Fibroblast of lung (primary cell): ENCODE measurements at places on chromosomes 16 and 17.

- no peak for DNase-seq
These were observed 50.7 kb upstream of the RPL38 start for GRCh38 chr17:74152591-74153455.

DNA sequence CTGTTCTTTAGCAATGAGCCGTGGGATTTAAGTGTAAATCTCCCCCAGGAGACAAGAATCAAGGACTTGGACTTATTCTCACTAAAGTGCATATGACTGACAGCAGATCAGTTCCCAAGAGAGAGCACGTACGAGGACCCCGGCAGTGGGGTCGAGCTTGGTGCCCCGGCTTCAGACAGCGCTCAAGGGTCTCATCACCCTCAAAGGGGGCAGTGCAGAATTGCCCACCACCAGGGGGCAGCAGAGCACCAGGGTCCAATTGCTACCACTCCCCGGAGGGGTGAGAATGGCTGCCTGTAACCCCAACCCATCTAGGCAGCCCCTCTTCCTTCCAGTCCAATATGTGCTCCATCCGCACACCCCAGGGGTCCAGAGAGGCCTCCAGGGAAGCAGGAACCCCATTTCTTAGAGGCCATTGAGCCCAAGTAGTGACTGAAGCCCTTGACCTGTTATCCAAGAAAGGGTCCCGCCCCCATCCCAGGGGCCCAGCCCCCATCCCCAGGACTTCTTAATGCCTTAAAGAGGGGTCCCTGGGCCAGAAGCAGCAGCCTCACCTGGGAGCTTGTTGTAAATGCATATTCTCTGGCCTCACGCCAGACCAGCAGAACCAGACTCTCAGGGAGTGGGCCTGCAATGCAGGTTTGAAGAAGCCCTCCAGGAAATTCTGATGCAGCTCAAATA is 86.1 kb downstream of the ZDHHC7 start:
- DNase-seq: no peak

DNA sequence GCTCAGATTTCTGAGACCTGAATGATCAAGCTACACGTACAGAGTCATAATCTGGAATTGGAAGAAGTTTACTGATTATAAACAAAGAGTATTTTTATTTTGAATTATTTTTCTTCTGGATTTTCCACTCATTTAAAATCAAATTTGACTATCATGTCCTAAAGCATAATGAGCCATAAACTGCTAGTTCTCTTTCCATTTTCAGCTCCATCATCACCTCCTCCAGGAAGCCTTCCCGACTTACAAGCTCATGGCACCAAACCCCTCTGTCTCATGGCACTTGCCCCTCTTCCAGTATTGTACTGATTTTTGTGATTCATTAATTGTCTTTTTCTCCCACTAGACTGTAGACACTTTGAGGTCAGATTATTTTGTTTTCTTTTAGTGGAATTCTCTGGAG is 35.9 kb downstream of the IRX6 start:
- DNase-seq: no peak

GRCh38 chr17:30720013-30720471 is 104.5 kb downstream of the CRLF3 start:
- DNase-seq: no peak

DNA sequence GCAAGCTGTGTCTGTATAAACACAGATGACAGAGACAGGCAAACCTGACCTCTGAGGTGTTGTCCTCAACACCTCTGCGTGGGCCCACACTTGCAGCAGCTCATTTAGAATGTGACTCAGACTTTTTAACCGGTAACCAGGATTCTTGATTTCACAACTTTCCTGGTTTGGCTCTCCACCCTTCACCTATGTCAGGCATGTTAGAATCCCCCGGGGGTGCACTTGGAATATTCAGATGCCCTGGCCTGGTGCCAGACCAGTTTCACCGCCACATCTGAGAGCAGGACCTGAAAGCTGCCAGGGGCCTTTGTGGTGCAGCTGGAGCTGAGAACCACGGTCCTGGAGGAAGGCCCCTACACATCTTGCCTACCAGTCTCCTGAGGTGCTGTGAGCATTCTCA is 4.8 kb downstream of the DHODH start:
- peak; percentile 52 for DNase-seq

GRCh38 chr16:2967211-2967631 is 1.9 kb upstream of the PAQR4 start:
- DNase-seq: no peak

- no peak for DNase-seq
These were observed 183.3 kb downstream of the MSI2 start for GRCh38 chr17:57439651-57440050.

DNA sequence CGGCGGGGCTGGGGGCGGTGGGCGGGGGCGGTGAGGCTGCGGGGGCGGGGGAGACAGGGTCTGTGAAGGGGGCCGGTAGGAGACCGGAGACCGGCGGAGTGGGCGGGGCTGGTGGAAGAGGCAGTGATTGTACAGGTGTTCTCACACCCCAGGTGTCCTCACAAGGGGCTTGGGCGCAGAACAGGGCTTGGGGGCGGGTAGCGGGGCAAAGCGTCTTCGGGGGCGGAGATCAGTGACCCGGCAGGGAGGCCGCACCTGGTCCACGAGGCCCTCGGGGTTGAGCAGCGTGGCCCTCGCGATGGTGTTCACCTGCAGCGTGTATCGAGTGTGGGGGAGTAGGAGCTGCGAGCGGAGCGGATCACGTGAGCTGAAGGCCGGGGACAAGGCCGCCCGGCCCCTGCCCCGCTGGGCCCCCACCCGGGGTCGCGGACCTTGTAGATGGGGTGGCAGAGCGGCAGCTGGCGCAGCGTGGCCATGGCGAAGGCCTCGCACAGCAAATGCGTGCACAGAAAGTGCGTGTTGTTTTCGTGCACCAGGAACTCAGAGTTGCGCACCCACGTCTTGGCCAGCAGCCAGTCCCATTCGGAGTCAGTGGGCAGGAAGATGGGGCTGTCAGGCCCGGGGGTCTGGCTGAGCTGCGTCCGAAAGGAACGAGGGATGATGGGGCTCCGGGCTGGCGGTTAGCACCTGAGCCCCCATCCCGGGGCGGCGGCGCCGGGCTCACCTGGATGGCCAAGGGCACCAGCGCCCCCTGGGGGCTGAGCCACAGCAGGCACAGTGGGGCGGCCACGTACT is 8.5 kb downstream of the ALOXE3 start:
- peak; percentile 14 for DNase-seq

DNA sequence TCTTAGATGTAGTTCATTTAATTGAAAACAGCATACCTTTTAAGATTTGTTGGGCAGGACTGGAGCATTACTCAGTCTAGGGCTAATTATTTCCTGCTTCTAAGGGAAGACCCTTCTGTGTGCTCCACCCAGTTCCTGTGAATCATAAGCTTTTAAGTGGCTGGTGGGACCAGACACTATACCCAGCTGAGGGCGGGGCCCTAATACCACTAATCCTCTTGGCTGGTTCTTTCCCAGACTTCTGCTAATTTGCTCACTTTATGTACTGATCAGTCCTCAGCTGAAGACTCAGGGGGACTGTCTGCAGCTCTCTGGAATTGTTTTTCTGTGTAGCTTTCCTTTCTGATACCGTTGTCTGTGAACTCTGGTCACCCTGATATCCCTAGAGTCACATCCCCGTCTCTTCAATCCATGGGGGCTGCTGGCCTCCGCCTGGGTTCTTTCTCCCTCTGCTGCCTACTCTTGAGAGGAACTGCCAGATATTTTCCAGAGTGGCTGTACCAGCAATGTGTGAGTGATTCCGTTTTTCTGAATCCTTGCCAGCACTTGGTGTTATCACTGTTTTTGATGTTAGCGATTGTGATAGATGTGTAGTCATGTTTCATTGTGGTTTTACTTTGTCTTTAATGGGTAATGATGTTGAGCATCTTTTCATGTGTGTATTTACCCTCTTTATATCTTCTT is 35.1 kb downstream of the MFSD11 start:
- peak; percentile 62 for DNase-seq

- no peak for DNase-seq
These were observed 393.5 kb downstream of the UTP18 start for GRCh38 chr17:51653878-51654277.

GRCh38 chr17:73888862-73889261 is 244.6 kb upstream of the SDK2 start:
- no peak for DNase-seq
